Renal pelvis (tissue), 12 donors: ENCODE measurements at places on chromosomes 7 and 10.

- no peak for DNase-seq
These were observed 23.4 kb upstream of the GSAP start for GRCh38 chr7:77439572-77439971.

DNA sequence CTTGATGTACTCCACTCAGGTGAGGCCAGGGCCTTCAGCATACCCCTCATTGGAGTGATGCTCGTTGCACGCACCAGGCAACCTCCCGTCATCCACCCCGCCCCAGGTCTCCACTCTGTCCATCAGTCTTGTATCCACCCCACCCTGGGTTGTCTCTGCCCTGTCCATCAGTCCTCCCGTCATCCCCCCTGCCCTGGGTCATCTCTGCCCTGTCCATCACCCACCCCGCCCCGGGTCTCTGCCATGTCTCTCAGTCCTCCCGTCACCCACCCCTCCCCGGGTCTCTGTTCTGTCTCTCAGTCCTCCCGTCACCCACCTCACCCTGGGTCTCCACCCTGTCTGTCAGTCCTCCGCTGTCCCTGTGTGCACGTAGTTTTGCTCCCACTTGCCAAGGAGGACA lies 59.9 kb downstream of the WDR37 start:
- DNase-seq: no peak

DNA sequence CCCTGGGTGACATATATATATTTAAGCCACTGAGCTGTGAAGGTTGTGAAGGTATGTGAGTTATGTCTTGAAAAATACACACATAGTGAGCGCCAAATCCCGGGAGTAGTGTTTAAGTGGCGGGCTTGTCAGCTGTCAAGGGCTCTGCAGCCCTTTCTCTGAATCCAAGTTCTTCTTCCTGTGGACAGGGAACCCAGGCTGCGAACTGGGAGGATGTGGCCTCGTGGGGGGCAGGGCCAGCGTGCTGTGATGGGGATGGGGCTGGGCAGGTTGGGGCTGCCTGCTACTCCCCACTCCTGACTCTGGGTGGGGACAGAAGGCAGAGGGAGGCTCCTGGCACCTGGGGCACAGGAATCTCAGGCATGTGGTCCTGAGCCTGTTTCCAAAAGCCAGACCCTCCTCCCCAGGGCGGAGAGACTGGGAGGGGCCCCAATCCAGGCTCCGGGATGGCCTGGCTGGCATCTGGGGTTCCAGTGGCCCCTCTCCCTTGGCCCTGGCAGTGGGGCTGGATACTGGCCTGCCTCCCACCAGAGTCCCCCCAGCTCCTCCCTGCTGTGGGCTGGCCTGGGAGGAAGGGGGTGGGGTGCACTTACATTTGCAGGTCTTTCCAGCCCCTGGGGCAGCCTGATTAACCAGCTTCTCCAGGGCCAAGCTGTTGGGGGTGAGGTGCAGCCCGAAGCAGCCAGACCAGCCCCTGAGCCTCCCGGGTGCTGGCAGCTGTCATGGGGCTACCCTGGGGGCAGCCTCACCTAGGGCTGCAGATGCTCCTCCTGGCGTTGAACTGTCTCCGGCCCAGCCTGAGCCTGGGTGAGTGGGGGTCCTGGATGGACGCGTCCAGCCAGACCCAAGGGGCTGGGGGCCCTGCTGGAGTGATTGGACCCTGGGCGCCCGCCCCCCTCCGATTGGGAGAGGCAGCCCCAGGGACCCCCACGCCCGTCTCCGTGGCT lies at the start of gene UPK3B:
TSS of gene UPK3B (plus strand) at position 622 of the 947 bp plus-strand sequence. CDS start at position 723, 101 bp downstream.
- no peak for DNase-seq

- DNase-seq: no peak
These were observed 37.1 kb upstream of the GDF10 start for GRCh38 chr10:47262606-47263533.

- no peak for DNase-seq
These were observed 87.2 kb upstream of the RPA3 start for GRCh38 chr7:7805511-7806153.

GRCh38 chr7:22782616-22783232 lies 39.9 kb downstream of the TOMM7 start:
- peak; percentile 4 for DNase-seq

DNA sequence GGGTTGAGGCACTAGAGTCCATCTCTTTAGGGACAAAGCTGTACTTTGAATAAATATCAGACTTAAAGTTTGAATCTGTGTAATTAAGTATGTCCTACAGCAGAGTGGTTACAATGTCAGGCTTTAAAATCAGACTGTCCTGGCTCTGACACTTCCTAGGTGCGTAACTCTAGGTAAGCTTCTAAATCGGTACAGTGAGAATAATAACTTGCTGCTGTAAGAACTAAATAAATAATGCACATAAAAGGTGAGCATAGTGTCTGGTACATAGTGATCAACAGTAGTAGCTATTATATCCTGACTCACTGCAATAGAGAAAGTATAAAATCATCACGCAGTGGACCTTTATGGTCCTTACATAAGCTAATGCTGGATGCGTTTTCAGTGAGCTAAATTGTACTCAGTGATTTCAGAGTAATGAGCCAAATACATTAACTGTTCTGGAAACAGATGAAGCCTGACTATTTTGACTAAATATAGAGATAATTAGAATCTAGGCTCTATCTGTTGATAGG lies 72.2 kb upstream of the PDK4 start:
- DNase-seq: no peak
